Fibroblast of the aortic adventitia (primary cell): ENCODE measurements at places on chromosomes 11 and 22.

GRCh38 chr11:92332986-92333385 is 108.4 kb downstream of the FAT3 start:
- DNase-seq, result no peak

GRCh38 chr22:45452565-45453379 is 39.3 kb downstream of the RIBC2 start:
- DNase-seq, result peak; percentile 56

DNA sequence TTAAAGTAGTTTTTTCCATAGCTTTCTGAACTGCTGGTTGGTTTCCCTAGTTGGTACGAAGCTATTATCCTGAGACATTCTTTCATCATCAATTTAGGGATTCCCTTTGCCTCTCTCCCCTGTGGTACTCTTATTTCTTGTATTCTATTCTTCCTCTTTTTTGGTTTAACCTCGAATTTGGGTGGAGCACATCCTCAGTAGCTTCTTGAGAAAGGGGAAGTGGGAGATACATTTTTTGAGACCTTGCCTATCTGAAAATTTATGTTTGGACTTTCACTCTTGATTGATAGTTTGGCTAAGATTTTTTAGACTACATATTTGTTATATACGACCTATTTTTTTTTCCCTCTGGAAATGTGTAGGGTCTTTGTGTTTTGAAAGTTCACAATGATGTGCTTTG is 121.7 kb upstream of the ZBED5 start:
- DNase-seq, result no peak

- DNase-seq, result no peak
Observed at GRCh38 chr11:68082481-68082880, 38.7 kb downstream of the CHKA start.

GRCh38 chr11:88469561-88470225 is 132.2 kb upstream of the CTSC start:
- DNase-seq, result no peak

DNA sequence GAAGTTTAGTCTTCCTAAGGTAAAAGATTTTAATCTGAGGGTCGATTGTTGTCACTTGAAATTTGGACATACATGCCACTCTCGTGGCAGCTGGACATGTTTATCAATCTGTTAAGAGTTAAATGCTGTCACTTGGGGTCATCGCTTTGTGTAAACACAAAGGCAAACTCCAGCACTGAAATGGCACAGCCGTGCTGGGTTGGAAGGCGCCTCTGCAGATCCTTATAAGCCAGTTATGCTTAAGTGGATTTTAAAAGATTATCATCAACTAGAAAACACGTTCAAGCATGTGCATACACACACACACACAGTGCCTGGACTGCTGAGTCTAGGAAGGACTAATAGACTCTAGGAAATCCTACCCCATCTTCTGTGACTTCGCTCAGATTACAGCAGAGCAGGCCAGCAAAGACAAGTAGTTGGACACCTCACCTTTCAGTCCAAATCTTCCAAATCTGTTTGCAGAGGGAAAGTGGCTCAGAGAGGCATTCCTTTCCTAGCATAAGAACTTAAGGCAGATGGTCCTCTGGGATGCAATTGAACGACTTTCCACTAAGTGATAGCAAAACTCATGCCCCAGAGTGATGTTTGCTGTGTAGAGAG is 83.7 kb downstream of the CACNG2 start:
- no peak for DNase-seq

GRCh38 chr11:28417601-28418323 is 309.6 kb downstream of the METTL15 start:
- no peak for DNase-seq

DNA sequence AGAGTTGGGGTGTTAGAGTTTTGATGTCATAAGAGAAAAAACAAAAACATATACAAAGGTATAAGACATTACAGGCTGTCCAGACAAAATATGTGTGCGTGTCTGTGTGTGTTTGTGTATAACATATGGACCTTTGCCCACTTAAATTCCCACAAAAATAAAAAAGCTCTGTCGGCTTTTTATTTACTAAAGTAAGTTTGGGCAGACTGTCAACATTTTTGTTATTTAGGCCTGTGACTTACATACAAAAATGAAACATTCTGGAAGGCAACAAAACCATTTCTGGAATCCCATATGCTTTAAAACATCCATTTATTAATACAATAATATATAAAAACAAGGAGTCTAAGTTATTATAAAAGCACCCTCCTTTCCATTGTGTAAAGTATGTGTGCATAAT is 960.1 kb upstream of the FAT3 start:
- no peak for DNase-seq

- DNase-seq, result no peak
Observed at GRCh38 chr22:44459041-44459440, 39.0 kb downstream of the RTL6 start.

DNA sequence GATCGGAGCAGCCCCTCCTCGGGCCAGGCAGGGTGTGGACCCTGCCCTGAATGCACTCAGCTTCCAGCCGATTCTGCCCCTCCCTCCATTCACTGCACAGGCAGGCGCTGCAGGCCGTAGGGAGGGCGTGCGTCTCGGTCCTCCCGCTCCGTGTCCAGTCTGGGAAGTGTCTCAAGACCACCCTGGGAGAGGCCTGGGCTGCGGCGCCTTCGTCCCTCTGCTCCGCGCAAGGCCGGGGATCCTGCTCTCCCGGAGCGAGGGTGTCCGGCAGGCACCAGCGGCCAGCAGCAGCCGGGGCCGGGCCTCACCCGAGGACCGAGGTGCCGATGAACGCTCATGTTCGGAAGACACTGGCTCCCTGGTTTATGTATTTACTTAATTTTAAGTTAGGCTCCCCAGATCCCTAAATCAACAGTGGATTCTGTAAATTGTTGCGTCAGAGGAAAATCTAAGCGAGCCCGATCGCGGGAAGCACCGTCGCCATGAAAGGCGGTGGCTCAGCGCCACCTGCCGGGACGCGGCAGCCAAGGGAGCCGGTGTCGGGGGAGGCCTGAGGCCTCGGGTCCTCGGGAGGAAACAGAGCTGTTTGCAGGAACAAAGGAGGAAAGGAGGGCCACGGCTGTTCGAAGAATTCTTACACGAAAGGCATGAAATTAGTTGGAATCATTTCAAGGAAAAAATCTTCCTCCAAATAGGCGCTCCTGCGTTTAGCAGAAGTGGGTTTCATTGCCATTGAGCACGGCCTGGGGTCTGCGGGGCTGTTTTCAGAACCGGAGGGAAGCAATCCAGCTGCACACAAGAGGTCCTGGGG is 195.3 kb downstream of the BRD1 start:
- peak; percentile 2 for DNase-seq

- no peak for DNase-seq
Observed at GRCh38 chr22:49664891-49665290, 162.8 kb downstream of the BRD1 start.

DNA sequence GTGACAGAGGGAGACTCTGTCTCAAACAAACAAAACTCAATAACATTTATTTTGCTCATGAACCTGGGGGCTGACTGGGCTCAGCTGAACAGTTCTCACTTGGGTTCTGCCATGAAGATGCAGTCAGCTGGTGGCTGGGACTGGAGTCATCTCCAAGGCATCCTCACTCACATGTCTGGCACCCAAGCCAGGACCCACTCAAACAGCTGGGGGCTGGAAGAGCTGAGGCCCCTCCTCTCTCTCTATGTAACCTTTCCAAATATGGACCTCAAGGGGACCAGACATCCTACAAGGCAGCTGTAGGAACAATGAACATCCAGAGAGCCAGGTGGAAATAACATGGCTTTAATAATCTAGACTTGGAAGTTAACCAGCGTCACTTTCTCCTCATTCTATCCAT is 16.8 kb downstream of the HSPA8 start:
- DNase-seq, result no peak

- no peak for DNase-seq
Observed at GRCh38 chr11:2750101-2750681, 50.4 kb upstream of the KCNQ1OT1 start.

DNA sequence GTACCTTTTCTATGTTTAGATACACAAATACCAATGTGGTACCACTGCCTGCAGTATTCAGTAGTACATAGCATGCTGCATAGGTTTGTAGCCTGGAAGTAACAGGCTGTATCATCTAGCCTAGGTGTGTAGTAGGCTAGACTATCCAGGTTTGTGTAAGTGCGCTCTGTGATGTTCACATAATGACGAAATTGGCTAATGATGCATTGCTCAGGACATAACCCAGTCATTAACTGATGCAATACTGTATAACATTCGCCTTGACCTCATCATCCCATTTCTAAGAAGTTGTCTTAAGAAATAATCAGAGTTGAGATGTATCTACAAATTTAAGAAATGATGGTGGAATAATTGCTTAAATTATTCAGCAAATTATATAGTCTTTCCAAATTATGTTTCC is 116.0 kb upstream of the TIMP3 start:
- peak; percentile 32 for DNase-seq

- no peak for DNase-seq
Observed at GRCh38 chr22:47448231-47449223, 686.1 kb downstream of the TBC1D22A start.

DNA sequence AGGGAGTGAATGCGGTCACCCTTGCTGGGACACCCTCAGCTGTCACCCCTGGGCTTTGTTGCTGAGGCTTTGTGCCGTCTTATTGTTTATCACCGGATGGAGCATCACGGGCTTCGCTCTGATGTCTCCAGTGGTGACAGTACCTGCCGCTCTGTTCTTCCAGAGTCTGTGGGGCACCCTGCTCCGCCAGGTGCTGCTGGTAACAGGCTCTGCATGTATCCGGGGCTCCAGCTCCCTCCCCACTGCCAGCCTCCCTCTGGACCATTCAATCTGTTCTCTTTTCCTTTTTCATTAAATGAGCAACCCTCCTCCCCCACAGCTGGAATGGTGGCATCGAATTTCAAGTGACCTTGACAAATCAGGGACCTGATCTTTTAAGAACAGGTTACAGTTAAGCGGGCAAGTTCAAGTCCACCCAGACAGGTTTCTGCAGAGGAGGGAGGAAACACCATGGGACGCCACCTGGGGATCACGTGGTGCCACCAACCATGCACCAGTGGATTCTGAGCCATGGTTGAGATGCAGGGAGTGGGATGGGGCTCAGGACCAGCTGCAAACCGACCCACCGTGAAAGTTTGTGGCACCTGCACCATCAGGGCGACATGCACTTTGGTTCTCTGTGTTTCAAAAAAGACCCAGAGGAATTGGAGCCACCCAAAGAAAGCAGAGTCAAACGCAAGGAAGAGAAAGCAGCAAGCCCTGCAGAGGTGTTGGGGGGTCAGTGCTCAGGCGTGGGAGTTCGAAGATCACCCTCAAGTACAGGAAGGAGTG is 89.3 kb downstream of the BCR start:
- no peak for DNase-seq

GRCh38 chr11:122517403-122518379 is 137.8 kb upstream of the UBASH3B start:
- DNase-seq, result peak; percentile 46

DNA sequence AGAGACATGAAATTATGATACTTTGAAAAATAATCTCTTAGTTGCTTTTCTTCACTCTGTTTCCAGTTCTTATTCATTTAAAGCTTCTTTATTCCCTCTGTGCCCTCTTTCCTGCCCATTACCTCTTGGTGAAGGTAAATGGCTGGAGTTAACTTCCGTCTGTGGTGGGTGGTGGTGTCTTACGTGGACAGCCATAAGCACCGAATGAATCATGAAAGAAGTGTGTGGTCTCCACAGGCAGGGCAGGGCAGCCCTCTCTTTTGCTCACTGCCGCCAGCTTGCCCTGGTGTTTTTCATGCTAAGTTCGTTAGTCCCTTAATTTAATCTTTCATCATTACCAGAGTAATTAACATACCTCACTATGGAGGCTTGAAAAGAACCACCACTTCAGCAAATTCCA is 98.7 kb upstream of the SORL1-AS1 start:
- DNase-seq, result no peak

- DNase-seq, result no peak
Observed at GRCh38 chr11:12822392-12823022, 148.3 kb downstream of the TEAD1 start.

GRCh38 chr22:20533095-20533878 is 25.9 kb downstream of the MED15 start:
- DNase-seq, result no peak

- no peak for DNase-seq
Observed at GRCh38 chr11:14676068-14676467, 32.5 kb downstream of the PDE3B start.

DNA sequence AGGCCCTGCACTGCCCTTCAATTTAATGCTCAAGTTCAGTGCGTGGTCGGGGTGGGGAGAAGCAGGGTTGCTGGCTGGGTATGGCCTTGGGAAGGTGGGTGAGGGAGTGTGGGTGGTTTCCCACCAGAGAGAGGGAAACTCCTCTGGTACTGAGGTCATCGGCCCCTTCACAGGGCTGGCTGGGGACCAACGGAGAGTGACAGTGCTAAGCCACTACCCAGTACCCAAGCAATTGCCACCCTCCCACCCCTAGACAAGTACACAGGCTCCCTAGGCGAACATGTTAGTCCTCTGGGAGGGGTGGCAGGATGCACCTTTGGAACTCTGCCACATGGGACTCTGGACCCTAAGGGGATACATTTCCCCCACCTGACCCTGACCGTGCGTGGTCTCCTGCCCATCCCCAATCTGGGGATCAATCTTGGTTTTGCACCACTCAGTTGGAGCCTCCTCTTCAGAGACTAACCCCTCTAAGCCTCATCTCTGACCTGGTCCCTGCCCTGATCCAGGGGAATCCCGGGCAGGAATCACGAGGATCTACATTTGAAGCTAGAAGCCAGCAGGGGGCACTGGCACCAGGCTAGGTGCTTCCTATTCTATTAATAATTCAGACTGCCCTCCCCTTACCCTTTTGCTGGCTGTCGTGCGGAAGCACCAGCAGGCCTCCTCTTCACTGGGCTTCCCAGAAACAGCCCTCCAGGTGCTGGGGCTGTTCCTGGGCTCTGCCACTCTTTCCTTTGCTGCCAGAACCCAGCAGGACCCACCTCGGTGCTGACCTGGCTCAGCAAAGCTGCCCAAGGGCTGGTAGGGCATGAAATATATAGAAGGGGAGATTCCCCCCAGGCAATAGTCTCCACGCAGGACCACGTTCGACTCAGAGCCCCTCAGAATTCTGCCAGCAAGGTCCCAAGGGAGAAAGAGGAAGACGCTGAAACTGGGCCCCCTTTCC is 377.7 kb downstream of the TENM4 start:
- peak; percentile 48 for DNase-seq
